ENCODE measurements at places on chromosomes 7 and 10.

DNA sequence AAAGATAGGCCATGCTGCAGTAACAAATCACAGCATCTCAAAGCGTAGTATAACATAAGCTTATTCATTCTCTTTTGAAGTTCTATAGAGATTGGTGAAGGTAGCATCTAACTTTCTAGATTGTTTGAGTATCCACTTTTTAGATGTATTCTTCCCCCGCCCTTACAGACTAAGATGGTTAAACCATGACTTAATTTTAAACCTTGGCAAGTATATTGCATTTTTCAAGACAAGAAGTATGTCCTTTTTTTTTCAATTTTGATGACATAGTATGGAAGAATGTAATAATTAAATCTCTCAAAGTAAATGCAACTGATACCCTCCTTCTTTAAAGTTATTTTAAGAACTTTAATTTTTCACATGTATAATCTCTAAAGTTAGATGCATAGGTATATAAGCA, 190.0 kb downstream of the KCND2 start:
- DNase-seq: peak; percentile 11

DNA sequence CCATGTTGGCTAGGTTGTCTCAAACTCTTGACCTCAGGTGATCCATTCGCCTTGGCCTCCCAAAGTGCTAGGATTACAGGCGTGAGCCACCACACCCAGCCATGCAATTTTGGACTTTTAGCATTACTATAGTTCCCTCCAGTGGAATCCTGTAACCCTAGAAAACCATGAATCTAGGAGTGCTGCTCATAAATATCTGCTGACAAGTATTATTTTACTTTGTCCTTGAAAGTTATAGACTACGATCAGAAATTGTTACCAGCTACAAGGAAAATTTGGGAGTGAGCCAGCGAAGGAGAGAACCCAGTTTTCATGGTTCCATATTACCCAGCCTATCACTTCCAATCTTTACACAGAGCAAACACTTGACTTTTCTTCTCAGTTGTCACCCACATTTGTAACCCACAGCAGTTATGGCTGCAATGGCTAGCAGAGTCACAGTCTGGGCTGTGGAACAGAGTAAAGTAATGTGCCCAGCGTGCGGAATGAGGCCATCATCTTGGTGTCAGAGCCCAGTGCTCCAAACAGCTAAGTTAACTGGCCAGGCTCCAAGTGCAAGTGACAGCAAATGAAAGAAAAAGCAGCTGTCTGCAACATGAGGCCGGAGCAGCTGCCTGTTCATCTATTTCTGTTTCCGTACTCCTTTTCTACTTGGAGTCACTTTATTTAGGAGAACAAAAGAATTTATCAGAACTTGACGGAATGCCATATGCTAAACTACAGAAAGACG, 29.9 kb downstream of the ZC3HC1 start:
- DNase-seq: no peak

DNA sequence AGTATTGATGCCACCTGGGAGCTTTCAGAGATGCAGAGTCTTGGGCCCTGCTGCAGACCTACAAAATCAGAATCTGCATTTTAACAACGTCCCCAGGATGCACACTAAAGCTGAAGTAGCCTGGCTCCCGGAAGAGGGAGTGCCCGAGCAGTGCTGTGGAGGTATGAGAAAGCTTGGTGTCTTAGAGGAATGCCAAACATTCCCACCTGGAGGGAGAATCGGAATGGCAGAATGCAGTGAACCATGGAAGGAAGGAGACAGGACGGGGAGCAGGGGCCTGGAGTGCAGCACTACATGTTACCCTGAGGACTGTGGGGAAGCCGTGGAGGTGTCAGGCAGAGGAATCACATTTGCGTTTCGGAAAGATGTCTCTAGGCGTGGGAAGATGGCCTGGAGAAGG, 90.9 kb downstream of the AOAH start:
- no peak for DNase-seq

GRCh38 chr7:103972779-103973434, 16.6 kb downstream of the RELN start:
- DNase-seq: no peak

DNA sequence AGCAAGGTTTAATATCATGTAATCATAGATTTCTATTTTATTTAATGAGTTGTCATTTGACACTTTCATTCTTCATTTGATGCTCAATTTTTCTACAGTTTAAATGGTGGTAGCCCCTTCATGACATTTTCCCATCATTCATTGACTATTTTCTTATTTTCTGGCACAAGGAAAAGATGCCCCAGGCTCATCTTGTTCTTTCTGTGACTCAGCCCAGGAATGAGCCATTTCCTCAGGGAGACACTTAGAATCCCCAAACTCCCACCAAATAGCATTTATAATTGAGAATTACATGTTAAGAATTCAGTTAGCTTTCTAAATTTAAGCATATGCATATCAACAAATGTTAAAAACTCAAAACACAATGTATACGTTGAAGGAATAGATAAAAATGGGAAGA, 222.3 kb downstream of the KIF20B start:
- no peak for DNase-seq

GRCh38 chr10:44259090-44259874, 125.6 kb downstream of the CXCL12 start:
- DNase-seq: no peak

GRCh38 chr10:88243836-88244730, 339.0 kb downstream of the RNLS start:
- DNase-seq: peak; percentile 53

DNA sequence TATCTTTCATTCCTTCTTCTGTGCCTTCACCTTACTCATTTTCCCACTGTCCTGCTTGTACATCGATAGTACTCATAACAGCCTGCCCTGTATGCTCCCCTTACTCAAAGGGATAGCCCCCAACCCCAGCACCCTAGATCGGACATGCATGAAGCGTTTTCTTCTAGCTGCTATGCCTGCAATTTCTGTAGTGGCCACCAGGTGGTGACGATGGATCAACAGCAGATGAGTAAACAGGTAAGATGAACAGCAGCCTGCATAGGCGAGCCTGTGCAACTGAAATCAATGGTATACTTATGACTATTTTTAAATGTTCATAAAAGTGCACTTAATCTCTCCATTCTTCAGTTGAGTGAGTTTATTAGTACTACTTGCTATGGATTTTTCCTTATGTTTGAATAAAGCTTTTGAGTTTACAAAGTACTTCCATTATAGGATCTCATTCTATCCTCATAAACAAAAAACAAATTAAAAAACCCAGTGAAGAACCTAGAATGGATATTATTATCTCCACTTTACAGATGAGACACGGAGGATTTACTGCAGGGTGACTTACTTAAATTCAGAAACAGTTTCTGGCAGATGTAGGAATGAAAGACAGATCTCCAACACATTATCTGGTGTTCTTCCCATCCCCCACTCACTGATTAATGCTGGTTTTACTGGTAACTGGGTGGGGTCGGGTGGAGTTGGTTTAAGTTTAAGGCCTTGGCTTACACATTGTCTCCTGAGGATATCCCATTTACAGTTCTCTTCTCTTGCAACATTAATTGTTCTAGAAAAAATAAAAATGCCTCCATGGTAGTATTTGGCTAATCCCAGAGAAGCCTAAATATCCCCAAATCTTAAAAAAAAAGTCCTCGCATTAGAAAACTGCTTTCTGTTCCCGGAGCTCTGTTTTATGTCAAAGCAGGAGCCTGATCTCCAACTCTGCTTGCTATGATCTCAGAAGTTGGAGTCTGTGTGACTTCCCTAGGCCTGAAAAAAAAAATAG, 222.1 kb downstream of the GLI3 start:
- DNase-seq: no peak

DNA sequence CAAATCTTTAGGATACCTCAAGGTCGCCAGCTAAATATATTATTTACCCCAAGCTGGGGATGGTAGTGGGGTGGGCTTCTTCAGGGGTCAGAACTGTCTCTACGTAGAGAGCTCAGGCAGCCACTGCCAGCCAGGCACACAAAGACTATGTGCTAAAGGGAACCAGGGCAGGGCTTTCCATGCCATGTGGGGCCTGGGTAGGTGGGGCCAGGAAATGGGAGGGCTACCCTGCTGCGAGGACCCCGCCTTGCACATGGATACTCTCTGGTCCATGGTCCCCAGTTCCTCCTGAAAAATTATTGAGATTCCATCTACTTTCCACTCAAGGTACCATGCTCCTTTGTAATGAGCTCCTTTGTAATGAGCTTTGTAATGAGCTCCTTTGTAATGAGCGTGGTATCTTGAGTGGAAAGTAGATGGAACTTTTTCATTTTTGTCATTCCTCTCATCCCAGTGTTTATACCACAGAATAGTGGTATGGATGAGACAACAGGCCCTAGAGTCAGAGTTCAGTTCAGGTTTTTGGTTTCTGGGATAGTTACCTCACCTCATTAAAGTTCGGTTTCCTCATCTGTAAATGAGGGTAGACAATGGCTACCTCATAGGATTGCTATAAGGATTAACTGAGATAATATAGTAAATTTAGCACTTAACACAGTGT, 5.8 kb downstream of the SYNPO2L start:
- DNase-seq: no peak

- no peak for DNase-seq
These were observed 173.9 kb upstream of the SLC25A13 start for GRCh38 chr7:96495751-96496216.

DNA sequence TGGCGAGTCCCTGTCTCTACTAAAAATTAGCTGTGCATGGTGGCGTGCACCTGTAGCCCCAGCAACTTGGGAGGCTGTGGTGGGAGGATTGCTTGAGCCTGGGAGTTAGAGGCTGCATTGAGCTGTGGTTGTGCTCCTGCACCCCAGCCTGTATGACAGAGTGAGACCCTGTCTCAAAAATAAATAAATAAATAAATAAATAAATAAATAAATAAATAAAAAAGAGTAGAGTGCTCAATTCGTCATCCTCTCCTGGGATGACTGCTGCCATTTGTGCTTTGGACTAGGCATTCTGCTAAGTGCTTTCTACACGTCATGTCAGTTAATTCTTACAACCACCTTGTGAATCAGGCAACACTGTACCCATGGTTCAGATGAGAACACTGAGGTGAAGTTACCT, 130.6 kb downstream of the DOCK1 start:
- no peak for DNase-seq

GRCh38 chr10:59227136-59227673, 50.8 kb downstream of the PHYHIPL start:
- no peak for DNase-seq

- peak; percentile 87 for DNase-seq
These were observed at the start of gene CWF19L1 for GRCh38 chr10:100267239-100268104. TSS of gene CWF19L1 (minus strand) at chr10:100267638. CDS start at chr10:100267593, 45 bp downstream.

DNA sequence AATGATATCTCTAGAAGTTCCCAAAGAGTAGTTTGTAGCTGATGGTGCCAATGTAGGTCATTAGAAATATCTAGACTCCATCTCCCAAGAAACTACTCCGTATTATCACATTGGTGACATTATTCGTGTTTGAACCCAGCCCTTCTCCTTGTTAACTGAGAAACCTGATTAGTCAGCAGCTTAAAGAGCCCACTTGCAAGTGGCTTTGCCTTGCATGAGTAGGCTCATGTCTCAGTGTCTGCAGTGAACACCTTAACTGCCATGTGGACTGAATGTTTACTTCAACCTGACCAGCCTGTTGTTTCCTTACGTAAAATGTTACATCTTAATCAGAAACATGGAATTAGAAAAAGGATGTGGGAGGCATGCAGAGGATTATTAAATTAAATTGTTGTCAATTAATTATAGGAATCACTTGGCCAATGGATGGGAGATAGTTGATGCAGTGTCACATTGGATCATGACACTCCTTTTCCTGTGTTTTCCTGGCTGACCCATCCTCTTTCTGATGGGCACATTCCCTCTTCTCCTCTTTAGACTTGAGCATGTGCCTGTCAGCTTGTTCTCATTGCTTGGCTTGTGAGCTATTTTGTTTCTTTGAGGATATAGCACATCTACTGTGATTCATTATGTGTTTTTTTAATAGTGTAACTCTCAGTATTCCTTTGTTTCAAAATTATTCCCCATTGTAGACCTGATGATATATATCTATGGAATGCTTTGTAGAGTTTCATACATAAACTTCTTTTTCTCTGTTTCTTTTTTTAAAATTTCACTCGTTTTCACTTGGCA, 18.0 kb downstream of the STARD3NL start:
- DNase-seq: no peak

- DNase-seq: peak; percentile 25
These were observed 126.4 kb upstream of the ZNF746 start for GRCh38 chr7:149624006-149624405.

- DNase-seq: no peak
These were observed 37.0 kb downstream of the MRPS33 start for GRCh38 chr7:140977741-140978140.

- no peak for DNase-seq
These were observed 186.3 kb downstream of the PTPRN2 start for GRCh38 chr7:158401295-158401694.

- no peak for DNase-seq
These were observed 103.1 kb downstream of the SLC16A9 start for GRCh38 chr10:59606551-59606961.

DNA sequence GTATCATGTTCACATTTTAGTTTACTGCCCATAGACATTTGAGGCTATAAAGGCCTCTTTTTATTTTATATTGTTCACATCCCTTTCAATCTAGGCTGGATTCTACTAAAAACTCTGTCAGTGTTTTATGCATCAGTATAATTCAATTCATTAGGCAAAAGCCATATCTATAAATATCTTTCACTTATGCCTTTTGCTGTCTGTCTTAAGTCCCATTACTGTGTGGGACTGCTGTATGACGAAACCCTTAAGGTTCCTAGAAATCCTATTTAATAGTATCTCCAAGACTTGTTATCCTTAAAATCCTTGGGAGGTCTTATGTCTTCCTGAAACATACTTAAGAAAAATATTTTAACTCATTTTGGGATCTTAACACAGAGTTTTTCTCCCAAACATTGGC, 139.2 kb downstream of the HGF start:
- no peak for DNase-seq

GRCh38 chr7:157709531-157710251, 372.9 kb downstream of the DNAJB6 start:
- DNase-seq: no peak

- DNase-seq: no peak
These were observed 102.3 kb downstream of the EPC1 start for GRCh38 chr10:32244421-32245207.

- no peak for DNase-seq
These were observed 94.9 kb downstream of the OAT start for GRCh38 chr10:124323806-124324205.

- DNase-seq: no peak
These were observed 318.0 kb downstream of the GRID1 start for GRCh38 chr10:86048571-86048970.

DNA sequence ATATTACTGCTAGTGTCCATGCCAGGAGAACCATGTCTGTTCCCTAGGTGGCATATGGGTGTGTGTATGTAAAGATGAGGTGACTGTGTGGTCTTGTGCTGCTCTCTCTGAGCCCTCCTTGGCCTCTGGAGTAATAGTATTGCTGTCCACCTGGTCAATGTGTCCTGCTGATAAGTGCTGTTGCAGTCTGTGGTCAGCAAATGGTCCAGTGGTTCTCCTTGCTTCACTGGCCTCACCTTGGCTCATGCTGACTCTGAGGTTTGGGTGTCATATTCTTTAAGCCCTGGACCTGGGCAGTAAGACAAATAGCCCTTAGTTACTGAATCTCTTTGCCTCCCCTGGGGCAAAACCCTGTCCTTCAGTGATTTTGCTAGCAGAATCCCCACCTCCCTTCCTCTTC, 56.8 kb downstream of the TPST1 start:
- no peak for DNase-seq

GRCh38 chr7:51324206-51324898, 7.7 kb upstream of the COBL start:
- no peak for DNase-seq

Data from hepatic stellate cell (primary cell).